ENCODE measurements at places on chromosomes 4 and X. TPM values are rescaled to one million over a fixed set of nuclear protein-coding genes. Genes with fewer than 3 reads are reported as not detected.
A peak's percentile ranks its signal among the peaks of the same experiment; 100 is the strongest.

DNA sequence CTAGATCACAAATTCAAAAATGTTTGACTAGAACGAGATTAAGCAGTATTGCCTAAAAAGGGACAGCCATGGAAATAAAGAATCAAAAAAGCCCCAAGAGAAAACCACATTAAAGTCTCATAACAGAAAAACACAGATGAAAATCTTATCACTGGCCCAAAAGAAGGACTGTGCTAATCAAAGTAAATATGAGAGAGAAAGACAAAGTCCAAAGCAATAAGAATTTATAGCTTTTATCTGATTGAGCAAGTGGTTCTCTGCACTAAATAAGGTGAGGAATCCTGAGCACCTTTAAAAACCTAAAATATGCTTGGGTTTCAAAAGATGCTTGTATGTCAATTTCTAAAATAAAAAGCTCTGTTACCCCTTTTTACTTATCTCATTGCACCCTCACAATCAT is 409.3 kb downstream of the GASK1B start:
- DNase-seq: no peak

GRCh38 chr4:108982402-108983185 is 219.7 kb upstream of the ETNPPL start:
- no peak for DNase-seq

- DNase-seq: no peak
Observed at GRCh38 chrX:100643212-100643611, 787 bp upstream of the SRPX2 start.

Gene FHIP1A
- 2.2 TPM for total RNA-seq

DNA sequence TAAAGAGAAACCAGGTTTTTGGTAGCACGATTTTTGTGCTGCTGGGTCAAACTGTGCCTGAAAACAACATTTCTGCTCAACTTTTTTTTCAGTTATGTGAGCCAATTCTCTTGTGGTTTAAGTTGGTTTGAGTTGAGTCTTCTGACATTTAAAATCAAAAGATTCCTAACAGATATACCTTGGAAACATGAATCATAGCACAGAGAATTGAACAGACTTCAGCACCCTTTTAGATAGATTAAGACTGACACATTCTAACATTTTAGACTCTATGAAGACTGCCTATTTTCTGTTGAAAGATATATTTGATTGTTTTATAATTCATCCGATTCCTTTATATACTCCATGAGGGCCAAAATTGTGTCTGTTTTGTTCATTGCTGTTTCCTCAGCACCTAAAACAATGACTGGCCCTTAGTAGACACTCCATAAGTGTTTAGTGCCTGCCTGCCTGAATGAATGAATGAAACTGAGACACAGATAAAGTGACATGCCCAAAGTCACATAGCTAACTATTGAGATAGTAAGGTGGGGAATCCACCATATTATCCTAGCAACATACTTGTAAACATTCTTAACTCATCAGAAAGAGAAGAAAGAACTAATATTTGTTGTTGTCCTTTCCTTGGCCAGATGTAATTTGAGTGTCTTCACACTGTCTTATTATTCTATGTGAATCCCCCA is 624.0 kb downstream of the MID1IP1 start:
- no peak for DNase-seq

Gene RPS3A
- total RNA-seq: 1,065 TPM

DNA sequence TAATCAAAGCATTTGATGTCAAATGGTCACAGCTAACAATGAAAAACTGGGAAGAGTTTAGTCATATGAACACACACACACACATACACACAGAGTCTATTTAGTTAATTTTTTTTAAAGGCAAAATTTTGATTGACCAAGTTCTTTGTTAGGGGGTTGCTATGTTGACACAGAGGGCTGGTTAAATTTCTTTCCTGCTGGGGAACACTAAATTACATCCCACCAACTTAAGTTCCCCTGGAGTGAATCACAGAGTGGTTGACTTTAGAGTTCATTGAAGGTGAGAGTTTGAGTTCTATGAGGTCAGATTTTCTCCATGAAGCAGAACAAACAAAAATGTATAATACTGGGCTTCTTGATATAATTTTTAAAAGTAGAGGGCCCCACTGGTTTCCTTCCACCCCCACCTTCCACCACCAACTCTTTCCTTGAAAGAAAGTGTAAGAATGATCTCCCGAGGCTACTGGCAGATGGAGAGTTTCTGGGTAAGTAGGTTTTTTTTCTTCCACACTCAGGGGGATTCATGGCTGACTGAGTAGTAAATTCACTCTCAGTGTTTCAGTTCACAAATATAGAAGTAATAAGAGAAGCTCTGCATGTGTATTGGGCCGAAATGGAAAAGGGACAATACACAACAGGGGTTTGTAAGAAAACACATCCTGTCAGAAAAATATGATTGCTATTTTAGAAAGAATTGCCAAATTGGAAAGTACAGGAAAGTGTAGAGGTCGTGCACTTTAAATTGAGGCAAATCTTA is 917.0 kb upstream of the LCORL start:
- no peak for DNase-seq

- no peak for DNase-seq
Observed at GRCh38 chr4:2482693-2483092, 13.8 kb downstream of the RNF4 start.

GRCh38 chr4:145785391-145786008 is 105.6 kb downstream of the C4orf51 start:
- DNase-seq: no peak

Gene TMSB15A
- total RNA-seq: not detected

GRCh38 chrX:19513383-19513782 is 1.9 kb downstream of the MAP3K15 start:
- no peak for DNase-seq

Gene ADGRL3
- total RNA-seq: 0.03 TPM

GRCh38 chr4:110364911-110365520 is 110.9 kb upstream of the ENPEP start:
- DNase-seq: no peak

- no peak for DNase-seq
Observed at GRCh38 chr4:78902298-78902697, 36.9 kb downstream of the PAQR3 start.

- peak; percentile 23 for DNase-seq
Observed at GRCh38 chrX:119573840-119574393, 446 bp upstream of the UBE2A start.

DNA sequence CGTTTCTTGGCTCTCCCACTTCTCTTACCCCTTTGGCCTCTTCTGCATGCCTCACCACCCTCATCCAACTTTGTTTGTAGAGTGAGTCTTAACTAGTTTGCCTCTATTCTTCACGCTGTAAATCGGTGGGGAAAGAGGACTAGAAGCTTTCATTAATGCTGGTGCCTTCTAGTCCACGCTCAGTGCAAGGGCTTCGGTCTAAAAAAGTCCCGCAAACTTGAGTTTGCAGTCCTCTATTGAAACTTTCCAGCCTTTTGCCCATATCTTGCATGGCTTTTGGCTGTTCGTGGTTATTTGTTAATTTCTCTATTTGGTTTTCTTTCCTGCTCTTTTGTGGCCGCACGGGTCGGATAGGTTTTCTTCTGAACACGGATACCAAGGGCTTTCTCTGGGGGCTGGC is 868 bp downstream of the DACH2 start:
- no peak for DNase-seq

Gene USP17L29
- total RNA-seq: not detected

Gene TMEM271
- not detected for total RNA-seq

DNA sequence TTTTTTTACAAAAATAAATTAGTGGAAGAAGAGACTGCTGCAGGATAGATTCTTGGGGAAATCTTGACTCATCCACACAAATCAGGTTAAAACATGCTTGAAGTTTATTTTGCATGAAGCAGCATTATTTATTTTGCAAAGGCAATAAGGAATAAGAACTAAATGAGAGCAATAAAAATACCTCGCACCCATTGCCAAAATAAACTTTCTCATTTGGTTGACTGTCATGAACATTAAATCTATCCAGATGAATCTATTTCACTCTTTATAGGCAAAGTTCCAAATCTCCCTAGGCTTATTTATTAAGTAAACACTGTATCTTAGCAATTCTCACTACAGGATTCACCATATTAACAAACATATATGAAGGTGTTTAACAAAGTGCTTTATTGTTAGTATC is 58.9 kb downstream of the HOPX start:
- no peak for DNase-seq

Gene MAGEA1
- total RNA-seq: not detected

DNA sequence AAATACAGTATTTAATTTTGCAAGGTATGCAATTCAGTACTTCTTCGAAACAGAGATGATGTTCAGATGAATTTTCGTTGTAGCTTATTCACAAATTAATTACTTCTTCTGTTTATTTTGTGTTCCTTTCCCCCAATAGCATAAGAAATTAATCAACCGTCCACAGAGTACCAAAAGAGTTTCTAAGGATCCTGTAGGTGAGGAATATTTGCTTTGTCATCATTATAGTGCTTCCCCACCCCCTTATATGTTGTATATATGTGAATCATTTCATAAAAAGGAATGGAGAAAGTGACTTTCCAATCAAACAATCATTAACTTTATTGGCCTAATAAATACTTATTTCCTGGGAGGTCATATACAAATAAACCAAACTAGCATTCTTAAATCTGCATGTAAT is 57.6 kb downstream of the DTHD1 start:
- DNase-seq: no peak

Gene IL1RAPL2
- not detected for total RNA-seq

Gene BMPR1B
- total RNA-seq: 0.03 TPM

GRCh38 chr4:47590325-47590724 is 105.2 kb downstream of the ATP10D start:
- no peak for DNase-seq

Gene PDLIM3
- not detected for total RNA-seq

GRCh38 chr4:168639914-168640313 is 143.1 kb downstream of the PALLD start:
- DNase-seq: no peak

Gene ATOH1
- total RNA-seq: 3.7 TPM

Gene CXCL8
- total RNA-seq: 4.4 TPM

GRCh38 chr4:66000510-66001117 is 330.3 kb upstream of the EPHA5 start:
- no peak for DNase-seq

Gene MAGEA2
- not detected for total RNA-seq

DNA sequence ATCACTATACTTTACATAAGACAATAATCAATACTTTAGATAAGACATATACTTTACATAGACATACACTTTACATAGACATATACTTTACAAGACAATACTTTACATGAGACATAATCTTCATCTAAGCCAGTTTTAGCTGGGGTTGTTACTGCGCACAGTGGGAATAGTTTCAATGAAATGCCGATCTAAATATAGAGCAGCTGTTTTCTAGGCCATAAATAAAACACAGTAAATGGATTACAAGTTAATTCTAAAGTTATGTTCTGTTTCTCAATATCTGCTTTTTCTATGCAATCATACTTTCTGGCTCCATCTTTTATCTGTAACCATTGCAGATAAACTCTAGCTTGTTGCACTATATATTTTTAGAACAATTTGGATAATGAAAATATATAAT is 1470.6 kb upstream of the PABPC4L start:
- no peak for DNase-seq

GRCh38 chr4:137524725-137525369 is 7.4 kb downstream of the PCDH18 start:
- DNase-seq: no peak

- no peak for DNase-seq
Observed at GRCh38 chr4:111064342-111064993, 441.6 kb upstream of the PITX2 start.

- no peak for DNase-seq
Observed at GRCh38 chr4:159312236-159312635, 209.4 kb downstream of the RAPGEF2 start.

Gene C4orf36
- total RNA-seq: 0.10 TPM

Gene GRIA2
- total RNA-seq: not detected

DNA sequence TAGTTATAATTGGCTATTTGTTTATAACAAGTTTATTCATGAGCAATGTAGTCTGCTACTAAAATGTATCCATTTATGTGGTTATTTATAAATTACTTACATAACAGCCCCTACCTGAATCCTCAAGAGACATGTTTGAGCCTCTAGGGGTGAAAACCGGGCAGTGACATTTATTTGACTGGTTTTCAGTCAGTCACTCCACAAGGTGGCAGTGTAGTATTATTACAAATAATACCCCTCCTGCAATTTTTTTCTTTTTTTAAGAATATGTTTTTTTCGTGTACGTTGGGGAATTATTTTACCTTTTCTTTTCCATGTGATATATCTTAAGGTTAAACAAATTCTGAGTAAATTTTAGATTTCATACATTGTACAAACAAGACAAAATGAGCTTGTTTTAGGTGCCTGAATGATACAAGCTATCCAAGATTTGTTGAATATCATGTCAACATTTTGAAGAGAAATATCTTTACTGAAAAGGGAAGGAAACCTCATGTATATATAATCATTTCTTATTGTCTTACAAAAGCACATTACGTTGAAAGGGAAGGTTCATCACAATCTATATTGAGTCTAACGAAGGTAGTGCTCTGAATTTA is 598.7 kb upstream of the TECRL start:
- DNase-seq: peak; percentile 72

- DNase-seq: no peak
Observed at GRCh38 chr4:122906859-122907305, 15.5 kb downstream of the NUDT6 start.

GRCh38 chrX:118528071-118528737 is 32.6 kb downstream of the DOCK11 start:
- no peak for DNase-seq

Gene ARAF
- 55.7 TPM for total RNA-seq

GRCh38 chrX:8366481-8366880 is 98.1 kb upstream of the VCX3B start:
- DNase-seq: no peak

DNA sequence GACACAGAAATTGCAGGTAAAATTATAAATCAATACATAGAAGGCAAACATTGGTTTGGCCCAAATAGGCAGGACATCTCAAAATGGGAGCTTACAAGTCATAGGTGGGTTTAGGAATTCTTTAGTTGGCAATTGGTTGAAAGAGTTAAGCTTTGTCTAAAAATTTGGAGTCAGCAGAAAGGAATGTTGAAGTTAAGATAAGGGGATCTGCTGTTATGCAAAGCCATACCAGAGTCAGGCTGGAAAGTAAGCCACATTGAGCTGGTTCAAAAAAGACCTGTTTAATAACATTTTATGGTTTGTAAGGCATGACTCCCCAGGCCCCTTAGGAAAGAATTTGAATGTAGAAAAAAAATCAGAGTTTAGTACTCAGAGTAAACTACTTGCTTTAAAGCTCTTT is 92.6 kb downstream of the IL13RA2 start:
- DNase-seq: no peak

GRCh38 chr4:3660928-3661515 is 105.2 kb upstream of the ADRA2C start:
- no peak for DNase-seq

GRCh38 chrX:45083314-45083713 is 117.4 kb downstream of the DIPK2B start:
- DNase-seq: no peak

- no peak for DNase-seq
Observed at GRCh38 chrX:55480390-55481062, 9.1 kb downstream of the USP51 start.

Measured in HT-29 (cell line).